Eye (tissue), 1 donor: ENCODE measurements at places on chromosomes 16 and 17.
A peak's percentile ranks its signal among the peaks of the same experiment; 100 is the strongest.

DNA sequence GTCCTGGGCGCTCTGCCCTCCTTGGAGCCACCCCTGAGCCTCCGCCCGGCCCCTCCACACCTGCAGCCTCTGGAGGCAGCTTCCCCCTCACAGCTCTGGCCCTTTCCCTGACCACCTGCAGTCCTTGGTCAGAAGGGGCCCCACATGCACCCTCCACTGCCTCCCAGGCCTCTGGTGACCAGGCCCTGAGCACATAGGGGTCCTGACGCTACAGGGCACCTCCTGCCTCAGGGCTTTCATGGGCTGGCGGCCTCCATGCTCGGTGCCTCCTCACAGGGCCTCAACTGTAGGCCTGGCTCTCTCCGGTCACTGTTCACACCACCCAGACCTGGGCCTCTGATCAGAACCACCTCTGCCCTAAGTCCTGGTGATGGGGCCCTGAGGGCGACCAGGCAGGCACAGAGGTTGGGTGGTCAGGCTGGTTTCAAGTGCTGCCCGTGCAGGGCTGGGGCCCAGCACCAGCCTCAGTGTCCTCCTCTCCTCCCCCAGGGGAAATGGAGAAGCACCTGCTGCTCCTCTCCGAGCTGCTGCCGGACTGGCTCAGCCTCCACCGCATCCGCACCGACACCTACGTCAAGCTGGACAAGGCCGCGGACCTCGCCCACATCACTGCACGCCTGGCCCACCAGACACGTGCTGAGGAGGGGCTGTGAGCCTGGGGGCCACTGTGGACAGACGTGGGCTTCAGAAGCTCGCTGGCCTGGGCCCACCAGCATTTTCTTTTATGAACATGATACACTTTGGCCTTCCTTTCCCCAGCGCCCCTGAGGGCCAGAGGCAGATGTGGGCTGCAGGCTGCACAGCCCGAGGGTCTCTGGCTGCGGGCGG, 3.9 kb downstream of the APRT start:
- no peak for DNase-seq

DNA sequence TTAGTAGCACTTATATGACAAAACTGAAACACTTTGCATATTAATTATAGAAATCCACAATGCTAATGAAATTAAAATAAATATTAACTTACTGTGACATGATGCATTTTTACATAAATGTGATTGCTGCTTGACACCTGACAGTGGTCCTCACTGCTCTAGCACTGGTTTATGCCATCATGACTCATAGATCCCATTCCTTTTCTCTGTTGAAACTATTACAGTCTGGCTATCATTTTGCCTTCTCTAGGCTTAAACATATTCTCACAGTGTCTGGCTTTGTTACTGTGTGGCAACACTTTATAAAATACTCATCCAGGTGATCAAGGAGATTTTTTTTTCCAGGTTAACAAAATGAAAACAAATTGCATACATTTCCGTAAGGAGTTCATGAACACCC, 108.0 kb downstream of the MRTFB start:
- no peak for DNase-seq

DNA sequence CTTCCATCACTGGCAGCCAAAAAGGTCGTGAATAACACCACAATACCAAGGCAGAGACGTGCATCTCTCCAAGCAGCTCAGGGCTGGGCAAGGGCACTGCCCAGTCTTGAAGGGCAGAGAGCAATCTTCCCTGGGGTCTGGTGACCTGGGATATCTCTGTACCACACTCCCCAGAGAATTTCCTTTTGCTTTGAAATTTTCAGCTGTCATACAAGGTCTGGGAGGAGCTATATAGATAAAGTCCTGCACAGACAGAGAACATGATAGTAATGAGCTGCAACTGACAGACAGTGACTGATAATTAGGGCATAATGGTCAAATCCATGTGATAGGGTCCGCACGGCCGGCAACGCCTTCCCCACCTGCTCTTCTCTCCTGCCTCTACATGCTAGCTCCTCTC, 68.2 kb downstream of the DYNLRB2 start:
- peak; percentile 39 for DNase-seq

DNA sequence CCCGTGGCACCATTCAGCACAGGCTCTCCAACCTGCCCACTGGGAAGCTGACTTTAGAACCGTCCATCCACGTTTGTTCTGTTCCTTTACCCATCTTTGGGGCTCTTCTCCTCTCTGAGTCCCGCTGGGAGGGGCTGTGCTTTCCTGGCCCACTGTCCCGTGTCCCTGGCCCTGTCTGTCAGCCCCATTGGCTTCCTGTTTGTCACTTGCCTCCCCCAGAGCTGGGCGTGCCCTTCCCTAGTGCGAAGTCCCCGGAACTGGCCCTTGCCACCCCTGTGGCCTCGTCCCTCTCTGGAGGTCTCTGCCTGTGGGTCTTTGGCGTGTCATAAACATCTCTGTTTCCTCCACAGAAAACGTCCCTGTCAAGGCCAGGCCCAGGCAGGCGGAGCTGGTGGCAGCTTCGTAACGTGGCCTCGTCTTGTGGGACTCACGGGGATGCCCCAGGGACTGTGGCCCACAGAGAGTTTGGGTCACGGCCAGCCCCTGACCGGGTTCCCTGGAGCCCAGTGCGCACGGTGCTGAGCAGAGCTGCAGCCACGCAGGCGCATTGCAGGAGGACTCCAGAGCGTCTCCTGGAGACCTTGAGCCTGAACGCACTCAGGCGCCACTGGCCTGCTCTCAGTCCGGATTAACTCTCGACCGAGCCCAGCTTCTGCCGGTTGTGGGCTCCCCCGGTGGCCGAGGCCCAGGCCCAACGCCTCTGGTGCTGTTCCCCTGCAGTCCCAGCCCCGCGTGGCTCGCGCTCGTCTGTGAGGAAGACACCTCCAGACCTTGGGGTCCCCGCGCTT, 7.3 kb downstream of the CHMP6 start:
- DNase-seq: no peak

DNA sequence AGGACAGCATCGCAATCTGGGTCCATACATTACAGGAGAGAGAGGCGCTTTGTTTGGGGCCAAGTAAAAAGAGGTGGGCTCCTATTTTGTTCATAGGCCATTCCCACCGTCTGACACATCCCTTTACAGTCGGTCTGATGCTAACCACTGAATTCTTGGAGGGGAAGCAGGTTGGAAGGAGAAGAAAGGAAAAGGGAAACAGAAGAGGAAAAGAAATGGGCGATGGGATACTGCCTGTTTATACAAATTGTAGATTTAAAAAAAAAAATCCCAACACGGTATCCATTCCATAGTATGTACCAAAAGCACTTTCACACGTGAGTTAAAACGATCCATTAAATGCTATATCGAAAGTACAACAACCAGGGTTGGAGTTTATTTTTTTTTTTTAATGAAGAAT, 4.0 kb upstream of the ZFHX3 start:
- DNase-seq: peak; percentile 60

DNA sequence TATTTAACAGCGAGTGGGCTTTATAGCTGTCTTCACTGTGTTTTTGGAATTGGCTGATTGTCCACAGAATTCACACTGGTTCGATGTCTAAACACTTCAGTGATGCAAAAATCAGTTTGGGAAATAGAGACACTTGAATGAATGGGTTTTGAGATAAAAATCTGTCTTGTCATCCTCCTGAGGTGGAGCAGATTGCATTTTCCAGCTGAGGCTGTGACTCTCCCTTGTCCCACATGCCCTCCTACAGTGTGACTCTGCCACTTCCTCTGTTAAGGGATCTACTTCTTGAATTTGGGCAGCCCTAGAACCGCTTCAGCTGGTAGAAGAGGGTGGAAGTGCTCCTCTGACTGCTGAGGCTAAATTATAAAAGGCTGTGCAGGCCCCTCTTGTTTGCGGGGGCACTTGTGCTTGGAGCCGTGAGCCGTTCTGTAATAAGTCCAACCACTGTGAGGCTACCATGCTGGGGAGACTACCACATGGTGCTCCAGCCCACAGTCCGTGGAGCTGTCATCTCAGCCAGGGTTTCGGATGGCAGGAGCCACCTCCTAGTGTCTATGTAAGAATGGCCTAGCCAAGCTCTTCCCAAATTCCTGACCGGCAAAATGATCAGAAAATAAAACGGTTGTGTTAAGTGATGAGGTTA, 175.9 kb downstream of the SPECC1 start:
- DNase-seq: no peak

GRCh38 chr16:14350081-14350480, 279.0 kb downstream of the MRTFB start:
- no peak for DNase-seq

GRCh38 chr17:27404676-27405075, 51.6 kb upstream of the KSR1 start:
- no peak for DNase-seq

DNA sequence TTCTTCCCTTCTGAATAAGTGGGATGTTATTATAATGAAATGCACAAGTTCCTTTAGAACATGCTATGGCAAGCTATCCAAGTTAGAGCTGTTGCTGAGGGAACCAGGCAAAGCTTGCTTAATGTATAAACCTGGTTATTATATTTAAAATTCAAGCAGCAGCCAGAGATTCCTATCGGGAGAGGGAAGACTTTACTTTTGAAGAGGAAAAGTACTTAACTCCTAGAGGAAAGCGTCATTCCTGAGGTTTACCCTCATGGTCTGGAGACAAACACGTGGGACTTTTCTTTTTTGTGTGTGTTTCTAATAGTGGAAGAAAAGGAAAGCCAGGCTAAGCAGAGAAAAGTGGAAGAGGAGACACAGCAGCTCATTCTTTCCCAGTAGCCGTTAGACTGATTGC, 39.9 kb upstream of the MYH10 start:
- peak; percentile 57 for DNase-seq

DNA sequence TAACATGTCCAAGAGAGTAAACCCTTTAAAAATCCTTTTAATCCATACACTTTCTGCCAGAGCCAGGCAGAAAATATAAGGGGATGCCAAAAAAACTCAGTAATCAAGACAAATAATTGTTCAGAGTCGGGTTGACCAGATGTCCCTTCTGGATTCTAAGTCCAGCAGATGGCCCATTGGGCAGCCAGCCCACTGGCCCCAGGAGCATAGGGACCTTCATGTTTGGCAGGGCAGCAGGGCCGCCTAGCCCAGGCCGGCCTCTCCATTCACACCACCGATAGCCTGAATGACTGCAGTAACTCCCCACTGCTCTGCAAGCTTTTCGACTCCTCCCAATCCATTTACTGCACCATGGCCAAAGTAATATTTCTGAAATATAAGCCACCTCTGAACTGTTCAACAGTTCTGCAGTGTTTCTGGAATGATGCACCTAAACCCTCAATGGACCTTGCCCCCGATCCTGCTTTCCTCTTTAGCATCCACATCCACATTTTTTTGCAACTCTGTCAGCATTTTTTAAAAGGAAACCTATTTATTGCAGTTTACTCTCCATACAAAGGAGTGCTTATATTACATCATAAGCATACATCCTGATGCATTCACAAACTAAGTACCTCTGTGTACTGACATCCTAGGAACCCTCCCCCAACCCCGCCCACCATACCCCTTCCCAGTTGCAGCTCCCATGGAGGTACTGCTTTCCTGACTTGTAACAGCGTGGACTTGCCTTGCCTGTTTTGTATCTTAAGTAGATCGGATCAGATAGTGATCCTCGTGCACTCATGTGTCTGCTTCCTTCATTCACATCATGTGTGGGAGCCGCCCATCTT, 46.4 kb downstream of the LDHD start:
- DNase-seq: no peak

DNA sequence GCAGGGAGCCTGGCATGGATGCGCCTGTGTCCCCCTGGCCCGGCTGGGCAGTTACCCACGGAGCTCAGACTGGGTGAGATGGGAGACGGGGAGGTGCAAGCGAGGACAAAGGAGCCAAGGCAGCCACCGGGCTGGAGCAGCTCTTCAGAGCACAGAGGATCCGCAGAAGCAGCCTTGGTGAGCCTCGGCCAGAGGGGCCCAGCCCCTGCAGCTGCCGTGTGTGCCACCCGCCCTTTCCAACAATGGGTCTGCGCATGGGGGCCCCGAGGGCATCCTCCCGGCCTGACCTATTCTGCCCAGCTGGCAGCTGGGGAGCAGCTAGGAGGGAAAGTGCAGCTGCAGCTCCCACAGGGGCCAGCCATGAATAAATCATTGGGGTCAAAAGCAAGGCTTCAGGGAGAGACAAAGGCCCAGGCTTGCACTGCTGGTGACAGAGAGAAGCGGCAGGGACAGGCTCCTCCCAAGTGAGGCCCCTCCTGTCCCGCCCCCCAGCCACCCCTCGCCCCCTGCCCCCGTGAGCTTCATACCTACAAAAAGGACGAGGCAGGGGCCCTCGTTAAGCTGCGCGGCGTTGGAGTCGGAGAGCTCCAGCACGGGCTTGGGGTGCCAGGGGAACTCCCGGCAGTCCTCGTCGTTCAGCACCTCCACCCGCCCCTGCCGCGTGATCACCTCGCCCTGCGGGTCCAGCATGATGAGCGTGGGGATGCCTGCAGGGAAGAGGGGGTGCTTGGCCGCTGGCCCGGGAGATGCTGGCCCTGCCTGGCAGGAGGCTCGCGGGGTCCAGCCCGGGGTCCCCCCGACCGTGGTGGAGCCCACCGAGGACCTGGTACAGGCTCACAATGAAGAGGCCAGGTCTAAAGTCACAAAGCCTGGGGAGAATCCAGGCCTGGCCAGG, 22.6 kb downstream of the MRM3 start:
- DNase-seq: peak; percentile 88

GRCh38 chr16:2765462-2766404, 11.3 kb downstream of the ELOB start:
- no peak for DNase-seq
